ENCODE measurements at places on chromosomes 2 and 18.

- DNase-seq: no peak
These were observed 46.7 kb downstream of the FBXO48 start for GRCh38 chr2:68420254-68420910.

- DNase-seq: no peak
These were observed 46.0 kb downstream of the MRPS5 start for GRCh38 chr2:95075440-95076132.

GRCh38 chr2:128324008-128324896, 5.6 kb upstream of the HS6ST1 start:
- no peak for DNase-seq

GRCh38 chr2:135963841-135964240, 21.6 kb downstream of the DARS1 start:
- DNase-seq: no peak

GRCh38 chr18:286515-287310, 18.9 kb upstream of the THOC1 start:
- no peak for DNase-seq

GRCh38 chr2:235394278-235394828, 99.5 kb upstream of the AGAP1 start:
- no peak for DNase-seq

DNA sequence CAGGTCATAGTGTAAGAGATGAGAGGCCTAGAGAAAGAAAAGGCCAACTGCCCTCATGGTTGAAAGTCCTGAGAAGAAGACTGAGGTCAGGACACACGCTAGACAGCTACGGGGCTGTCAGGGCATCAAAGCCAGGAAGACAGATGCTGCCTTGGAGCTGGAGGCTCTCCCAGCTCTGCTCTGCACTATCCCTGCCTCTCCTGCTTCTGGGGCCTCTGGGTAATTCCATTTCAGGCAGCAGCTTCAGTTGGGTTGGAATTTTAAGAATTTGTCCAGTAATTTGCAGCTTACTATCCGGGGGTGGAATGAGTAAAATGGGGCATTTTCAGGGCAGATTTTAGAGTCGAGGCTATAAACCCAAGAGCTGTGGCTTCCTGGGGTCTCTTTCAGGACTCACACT, 76.2 kb upstream of the CTAGE1 start:
- no peak for DNase-seq

DNA sequence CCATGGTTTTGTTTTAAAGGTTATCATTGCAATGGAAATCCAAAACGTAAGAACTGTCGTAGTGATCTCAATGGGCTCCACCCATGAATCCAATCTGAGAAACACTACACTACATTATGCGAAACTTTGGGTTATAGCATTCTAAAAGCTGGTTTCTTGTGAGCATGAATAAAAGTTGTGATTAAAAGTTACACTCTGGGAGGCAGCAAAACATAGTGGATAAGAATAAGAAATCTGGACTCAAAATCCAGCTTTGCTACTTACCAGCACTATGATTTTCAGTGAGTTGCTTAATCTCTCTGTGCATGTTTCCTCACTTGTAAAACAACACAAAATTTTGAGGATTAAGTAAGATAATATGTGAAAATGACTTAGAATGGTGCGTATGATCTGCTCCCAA, 25.7 kb upstream of the THOC1 start:
- no peak for DNase-seq

DNA sequence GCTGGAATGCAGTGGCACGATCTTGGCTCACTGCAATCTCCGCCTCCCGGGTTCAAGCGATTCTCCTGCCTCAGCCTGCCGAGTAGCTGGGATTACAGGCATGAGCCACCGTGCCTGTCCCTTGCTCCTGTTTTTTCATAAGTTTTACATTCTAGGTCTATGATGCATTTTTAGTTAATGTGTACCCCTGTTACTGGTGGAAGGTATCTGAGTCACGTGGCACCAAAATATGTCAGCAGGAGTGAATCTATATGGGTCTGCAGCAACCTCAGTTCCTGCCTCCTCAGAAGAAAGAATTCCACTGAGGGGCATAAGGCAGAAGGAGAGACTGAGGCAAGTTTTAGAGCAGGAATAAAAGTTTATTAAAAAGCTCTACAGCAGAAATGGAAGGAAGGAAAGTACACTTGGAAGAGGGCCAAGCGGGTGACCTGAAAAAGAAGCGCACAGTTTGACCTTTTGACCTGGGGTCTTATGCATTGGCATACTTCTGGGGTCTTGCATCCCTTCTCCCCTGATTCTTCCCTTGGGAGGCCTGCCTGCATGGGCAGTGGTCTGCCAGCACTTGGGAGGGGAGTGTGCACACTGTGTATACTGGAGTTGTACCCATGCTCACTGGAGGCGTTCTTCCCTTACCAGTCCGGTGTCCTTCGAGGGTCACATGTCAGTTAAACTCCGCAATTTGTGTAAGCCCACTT, 1.1 kb upstream of the MFSD2B start:
- DNase-seq: no peak

GRCh38 chr18:68355637-68356036, 359.3 kb downstream of the TMX3 start:
- no peak for DNase-seq

DNA sequence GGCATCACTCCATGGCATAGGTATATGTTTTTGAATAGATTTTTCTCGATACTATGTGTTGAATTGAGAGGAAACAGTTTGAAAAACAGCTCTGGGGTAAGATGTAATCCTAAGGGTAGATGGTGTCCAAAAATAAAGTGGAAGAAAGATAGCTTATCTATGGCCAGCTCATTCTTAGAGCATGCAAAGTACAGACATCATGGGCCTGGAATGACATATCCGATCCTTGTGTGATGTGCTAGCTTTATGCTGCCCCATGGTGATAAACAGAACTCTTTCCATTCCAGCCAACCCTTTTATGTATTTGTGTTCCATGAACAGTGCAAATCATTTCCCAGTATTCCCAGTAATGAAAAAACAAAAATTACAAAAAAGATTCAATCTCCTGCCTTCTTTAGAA, 390.2 kb upstream of the NXPH2 start:
- no peak for DNase-seq

GRCh38 chr2:102737431-102737830, 24.4 kb upstream of the TMEM182 start:
- DNase-seq: no peak

DNA sequence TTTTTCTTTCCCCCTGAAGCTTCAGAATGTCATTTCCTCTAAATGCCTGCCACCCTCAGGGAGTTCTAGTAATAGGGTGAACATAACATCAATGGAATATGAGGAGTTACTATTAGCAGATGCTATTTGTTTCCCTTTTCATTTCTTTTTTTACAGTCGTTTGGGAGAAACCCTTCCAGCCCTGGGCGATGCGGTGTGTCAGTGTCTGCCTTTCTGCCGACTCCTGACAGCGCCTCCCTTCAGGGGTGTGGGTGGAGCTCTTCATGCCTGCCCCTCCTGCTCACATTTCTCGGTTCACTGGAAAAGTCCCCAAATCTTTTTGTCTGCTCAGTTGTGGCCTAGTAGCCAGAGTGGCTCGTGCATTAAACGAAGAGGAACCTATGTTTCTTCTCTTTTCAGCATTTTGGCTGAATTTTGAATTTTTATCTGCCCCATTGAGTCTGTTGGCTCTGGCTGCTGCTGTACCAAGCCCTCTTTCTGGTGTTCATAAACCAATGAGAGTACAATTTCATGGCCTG, 72.3 kb downstream of the FMNL2 start:
- peak; percentile 27 for DNase-seq

GRCh38 chr2:57444752-57445430, 601.7 kb upstream of the VRK2 start:
- DNase-seq: no peak

DNA sequence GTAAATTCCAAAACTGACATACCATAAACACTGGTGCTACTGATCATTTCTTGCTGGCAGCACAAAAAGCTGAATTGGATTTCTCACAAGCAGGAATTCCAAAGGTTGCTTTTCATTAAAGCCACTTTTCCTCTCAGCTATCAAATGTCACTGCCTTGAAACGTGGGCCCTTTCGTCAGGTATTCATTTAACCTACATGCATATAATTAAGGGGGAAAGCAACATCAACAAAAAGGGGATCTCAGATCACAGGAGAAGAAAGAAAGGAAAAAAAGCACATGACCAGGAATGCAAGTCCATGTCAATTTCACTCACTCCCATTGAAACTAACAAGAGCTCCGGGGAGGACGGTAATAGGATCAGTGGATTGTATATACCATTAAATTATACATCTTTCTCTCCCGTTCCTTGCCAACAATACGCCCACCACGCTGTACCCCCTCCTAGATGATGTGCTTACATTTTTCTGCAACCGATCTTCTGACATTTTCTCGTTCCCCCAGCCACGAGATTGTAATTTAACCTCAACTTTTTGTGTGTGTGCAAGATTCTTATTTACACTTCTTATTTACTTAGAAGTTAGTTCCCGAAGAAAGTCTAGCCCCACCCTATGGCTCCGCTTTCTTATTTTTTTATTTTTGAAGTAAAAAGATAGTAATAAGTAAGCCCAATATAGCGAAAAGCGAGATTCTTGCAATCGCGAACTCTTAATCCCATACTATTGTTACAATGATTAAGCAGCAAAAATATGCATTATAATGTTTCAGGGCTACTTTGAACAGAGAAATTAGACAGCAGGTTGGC, 725 bp downstream of the FIGN start:
- no peak for DNase-seq

- DNase-seq: no peak
These were observed 105.2 kb upstream of the ARHGAP28 start for GRCh38 chr18:6624271-6624660.

- DNase-seq: no peak
These were observed 36.2 kb downstream of the CCDC178 start for GRCh38 chr18:33404244-33404873.
